ENCODE measurements at places on chromosomes 2 and 18.

GRCh38 chr18:68533641-68534040, 181.3 kb downstream of the TMX3 start:
- DNase-seq: no peak

DNA sequence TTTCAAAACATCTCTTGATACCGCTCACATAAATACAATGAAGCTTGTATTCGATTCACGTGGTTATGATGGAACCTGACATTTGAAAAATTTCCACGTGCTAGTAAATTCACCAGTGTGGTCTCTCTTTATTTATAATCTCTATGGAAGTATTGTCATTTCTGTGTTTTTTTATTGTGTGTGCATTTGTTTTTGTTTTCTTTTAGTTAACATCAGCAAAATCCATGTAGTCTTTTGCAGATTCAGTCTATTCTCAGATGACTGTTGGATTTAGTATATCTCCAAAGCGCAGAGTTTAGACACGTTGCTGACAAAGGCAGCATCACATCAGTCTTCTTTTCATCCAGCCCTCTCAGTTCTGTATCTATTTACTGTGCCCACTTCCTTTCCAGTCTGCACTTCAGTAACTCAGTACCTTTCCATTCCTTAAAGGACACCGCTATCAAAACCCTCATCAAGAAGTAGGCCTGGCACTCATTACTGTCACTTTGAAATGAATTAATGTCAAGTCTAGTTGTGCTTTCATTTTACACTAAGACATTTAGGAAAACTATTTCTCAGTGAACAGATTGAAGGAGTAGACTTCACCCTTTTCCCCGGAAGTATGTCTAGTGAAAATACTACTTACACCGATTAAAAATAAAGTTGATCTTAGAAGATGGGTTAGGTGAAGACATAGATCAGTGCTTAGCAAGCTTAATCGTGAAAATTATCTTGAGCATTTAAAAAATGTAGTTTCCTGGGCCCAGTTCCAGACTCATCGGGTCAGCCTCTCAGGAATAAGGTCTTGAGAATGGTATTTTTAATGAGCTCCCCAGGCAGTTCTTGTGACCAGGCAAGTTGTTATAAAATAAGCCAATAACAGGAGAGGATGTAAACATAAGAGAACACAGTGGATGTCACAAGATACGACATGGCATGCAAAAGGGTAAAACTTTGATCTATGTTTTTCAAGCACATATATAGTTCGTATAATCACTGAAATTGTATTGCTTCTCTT, 506.8 kb upstream of the ZEB2 start:
- DNase-seq: no peak

DNA sequence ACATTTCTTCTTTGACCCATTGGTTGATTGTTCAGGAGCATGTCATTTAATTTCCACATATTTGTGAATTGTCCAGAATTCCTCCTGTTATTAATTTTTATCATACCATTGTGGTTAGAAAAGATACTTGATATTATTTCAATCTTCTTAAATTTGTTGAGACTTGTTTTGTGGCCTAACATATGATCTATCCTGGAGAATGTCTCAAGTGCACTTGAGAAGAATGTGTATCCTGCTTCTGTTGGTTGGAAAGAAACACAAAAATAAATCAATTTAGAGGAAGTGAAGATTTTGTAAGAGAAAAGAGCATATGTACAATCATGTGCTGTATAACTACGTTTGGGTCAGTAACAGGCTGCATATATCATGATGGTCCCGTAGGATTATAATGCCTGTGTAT, 118.6 kb upstream of the CDC42EP3 start:
- DNase-seq: no peak

DNA sequence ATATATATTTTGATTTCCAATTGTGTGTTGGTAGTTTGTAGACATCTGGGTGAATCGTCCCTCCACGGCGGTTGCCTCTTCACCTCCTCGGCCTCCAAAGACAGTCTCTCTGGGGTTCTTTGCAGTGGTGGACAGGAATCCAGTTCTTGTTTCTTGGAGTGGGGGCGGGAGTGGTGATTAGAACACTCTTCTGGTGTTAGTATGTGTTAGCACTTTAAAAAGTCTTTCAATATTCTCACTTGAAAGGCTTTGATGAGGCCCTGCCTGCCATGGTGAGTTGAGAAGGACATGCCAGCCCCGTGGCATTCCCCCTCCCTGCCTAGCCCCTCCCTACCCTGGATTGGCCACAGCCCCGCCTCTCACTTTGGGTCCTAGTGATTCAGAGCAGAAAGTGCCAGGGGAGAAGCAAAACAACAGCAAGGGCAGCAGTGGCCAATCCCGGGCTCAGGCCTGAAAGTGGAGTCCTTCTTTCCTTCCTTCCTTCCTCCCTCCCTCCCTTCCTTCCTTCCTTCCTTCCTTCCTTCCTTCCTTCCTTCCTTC, 316.8 kb upstream of the HS6ST1 start:
- no peak for DNase-seq

DNA sequence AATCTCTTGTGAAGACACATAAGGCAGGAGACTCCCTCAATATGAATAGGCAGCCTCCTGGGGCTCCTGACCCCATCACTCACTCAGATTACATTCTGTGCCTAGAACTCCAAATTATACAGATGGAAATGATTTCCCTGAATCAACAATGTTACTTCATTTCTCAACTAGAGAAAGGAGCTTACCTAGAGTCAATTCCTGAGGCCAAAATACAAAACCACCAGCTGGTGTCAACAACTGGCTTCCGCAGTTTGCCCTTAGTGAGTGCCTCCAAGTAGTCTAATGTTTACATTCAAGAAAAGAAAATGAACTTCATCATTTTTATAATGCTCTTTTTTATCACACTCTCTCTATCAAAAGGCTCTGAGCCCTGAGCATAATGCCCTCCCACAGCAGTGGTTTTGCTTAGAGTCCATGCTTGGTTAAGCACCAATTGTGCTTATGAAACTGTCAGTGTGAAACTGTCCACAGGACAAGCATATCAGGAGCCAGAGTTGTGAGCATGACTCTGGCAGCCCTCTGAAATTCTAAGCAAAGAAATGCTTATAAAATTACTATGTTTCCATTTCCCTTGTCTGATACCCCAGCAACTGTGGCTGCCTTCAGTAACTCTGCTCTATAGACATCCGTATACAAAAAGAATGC, 305.7 kb upstream of the PKDCC start:
- no peak for DNase-seq

DNA sequence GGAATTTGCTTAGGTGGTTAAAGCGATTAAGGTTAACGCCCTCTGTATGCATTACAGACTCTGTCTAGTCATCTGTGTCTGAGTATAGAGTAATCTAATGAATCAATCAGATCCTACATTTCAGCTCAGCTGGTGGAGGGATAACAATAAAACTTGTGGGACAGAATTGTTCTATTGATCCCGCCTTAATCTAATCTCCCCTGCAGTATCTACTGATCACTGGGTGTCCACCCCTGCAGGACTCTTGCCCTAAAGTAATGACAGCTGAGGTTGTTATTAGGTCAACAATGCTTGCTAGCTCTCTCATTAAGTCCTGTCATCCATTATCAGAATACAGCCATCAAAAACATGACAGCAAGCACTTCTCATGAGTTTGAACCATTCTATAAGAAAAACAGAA, 462.6 kb upstream of the TMEFF2 start:
- DNase-seq: no peak

GRCh38 chr2:219645631-219646527, 18.4 kb downstream of the SLC4A3 start:
- no peak for DNase-seq

- no peak for DNase-seq
These were observed 227.6 kb downstream of the MYCN start for GRCh38 chr2:16167870-16168426.

- DNase-seq: peak; percentile 30
These were observed 8.9 kb downstream of the KRTCAP3 start for GRCh38 chr2:27451095-27451494.

DNA sequence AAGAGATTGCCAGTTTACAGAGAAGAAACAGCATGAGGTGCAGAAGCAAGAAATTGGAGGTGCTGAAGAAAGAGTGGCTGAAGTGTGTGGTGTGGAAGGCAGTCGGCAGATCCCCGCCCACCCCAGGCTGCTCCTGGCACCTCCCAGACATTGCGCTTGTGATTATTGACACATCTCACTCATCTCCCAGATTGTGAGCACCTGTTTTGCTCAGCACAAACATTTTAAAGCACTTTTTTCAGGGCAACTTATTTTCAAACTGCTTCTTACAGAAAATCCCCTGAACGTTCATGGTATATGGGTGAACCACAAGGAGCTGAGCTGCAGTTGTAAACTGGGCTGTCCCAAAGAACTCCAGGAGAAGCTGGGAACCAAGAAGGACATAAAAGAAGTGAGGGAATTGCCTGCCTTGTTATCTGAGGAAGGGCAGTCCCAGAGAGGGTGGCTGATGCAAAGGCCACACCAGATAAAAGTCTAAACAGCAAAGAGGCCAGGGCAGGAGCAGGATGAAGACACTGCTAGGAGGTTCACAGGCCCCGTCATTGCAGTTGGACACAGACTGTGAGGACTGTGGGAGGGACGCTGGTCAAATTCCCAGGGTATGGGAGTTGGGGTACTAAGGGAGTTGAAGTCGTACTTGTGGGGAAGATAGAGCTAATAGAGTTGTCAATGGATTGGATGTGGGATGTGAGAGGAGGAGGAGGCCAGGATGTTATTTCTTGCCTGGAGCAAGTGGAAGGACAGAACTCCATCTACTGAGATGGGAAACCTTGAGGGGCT, 65.1 kb downstream of the INPP4A start:
- DNase-seq: no peak

DNA sequence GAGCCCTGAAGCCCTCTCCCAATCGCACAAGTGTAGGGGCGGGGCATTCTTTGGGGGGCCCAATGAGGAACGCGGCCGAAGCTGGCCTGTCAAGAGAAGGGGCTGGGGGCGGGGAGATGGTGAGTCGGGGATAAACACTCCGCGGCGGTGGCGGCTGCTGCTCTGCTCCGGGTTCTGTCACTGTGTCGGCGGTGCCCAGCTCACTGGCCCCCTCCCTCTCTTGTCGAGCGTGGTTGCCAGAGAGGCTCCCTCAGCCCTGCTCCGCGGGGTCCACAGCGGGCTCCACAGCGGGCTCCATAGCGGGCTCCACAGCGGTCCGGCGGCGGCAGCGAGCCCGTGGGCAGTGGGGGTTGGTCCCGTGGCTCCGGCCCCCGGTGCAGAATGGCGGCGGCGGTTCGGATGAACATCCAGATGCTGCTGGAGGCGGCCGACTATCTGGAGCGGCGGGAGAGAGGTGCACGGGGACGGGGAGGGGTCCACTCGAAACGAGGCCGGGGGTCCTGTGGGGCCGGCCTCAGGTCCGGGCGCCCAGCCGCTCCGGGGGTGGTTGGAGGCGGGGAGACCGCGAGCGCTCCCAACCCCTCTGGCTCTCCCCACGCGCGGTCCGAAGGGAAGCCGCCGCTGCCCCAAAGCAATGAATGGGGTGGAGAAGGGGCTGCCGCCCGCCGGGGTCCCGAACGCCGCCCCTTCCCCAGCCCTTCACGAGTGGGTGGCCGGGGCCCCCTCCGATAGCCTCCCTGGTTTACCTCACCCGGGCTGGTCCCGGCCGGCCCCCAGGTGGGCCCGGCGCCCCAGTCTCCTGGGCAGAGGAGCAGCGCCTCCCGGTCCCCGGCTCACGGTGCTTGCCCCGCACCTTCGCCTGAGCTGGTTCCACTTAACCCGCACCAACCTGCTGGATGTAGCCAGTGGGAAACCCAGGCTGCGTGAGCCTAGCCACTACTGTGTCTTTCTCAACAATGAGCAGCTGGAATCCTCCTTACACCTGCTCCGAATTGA, at the start of gene MXD1:
MXD1 (plus strand) TSS at position 160 of the 996 bp plus-strand sequence; CDS start at position 382, 222 bp downstream.
- DNase-seq: no peak

DNA sequence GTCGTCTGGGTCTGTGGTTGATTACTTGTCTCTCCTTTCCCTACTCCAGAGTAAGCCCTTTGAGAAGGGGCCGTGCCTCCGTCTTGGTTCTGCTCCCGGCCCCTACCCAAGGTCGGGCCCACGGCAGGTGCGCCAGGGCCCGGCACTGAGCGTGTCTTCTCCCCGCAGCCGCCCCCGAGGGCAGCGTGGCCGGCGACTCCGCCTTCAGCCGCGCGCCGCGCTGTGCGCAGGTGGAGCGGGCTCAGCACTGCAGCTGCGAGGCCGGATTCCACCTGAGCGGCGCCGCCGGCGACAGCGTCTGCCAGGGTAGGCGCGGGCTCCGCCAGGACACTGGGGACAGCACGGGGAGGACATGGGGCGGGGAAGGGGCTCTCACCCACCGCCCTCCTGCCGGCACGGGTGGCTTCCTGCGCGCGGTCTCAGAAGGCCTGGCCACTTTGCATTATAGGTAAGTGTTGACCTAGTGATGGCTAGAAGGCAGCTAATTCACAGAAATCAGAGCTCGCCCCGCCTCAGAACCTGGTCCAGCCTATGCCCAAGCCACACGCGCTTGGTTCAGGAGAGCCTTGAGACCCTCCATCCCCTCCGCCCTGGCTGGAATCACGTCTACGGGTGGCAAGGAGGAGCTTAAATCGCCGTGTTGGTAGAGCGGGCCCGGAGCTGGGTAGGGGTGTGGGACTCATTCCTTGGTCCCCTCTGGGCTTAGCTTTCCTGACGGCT, 43.5 kb downstream of the FBLN7 start:
- DNase-seq: peak; percentile 39

DNA sequence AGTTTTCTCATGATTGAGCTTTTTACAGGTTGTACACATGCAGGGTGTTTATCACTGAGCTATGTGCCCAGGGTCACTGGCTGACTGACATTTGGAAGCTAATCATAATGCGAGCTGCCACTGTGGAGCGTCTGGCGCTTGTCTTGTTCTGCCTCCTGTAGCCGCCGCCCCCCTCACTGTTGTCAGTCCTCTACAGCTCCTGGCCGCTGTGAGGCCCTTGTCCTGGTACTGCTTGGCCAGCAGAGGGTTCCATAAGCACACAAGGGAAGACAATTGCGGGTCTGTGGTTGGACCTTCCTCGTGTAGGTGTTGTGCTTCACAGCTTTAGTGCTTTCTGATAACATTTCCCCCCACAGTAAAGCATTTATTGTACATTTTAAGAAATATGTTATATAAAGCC, 105.6 kb upstream of the LDLRAD4 start:
- no peak for DNase-seq

DNA sequence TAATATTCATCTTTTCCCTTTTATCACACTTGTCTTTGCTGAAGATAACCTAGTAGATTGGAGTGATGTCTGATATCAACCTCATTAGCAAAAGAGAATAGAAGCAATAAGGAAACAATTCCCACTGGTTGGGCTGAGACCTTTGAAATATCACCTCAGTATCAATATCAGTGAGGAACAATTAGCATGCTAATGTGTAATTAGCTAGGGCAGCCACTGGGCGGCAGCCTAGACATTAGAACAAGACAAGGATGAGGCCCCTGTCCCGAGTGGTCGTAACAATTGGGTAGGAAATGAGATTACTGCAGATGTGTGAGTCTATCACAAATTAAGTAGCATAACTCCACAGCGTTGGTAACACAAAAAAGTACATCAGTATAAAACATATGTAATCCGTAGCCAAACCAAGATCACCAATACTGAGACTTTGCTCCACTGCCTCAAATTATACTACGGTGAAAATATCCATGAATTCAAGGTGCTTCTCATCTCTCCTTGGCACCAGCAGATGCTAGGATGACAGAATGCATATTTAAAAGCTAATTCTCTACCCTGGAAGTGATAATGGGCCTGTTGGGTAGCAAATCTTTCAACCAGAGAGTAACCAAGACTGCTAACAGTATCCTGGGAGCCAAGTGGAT, 99.1 kb downstream of the ALPK2 start:
- peak; percentile 73 for DNase-seq
